ENCODE measurements at places on chromosomes 2 and 18. TPM values are rescaled to one million over a fixed set of nuclear protein-coding genes. Genes with fewer than 3 reads are reported as not detected.
A peak's percentile ranks its signal among the peaks of the same experiment; 100 is the strongest.

PAIP2B gene
- 7.4 TPM for polyA plus RNA-seq

MARCHF7 gene
- 165 TPM for polyA plus RNA-seq

MFSD6 gene
- polyA plus RNA-seq: 22.2 TPM

SLC11A1 gene
- 1.0 TPM for polyA plus RNA-seq

CRYGD gene
- polyA plus RNA-seq: not detected

CNTNAP5 gene
- not detected for polyA plus RNA-seq

DNA sequence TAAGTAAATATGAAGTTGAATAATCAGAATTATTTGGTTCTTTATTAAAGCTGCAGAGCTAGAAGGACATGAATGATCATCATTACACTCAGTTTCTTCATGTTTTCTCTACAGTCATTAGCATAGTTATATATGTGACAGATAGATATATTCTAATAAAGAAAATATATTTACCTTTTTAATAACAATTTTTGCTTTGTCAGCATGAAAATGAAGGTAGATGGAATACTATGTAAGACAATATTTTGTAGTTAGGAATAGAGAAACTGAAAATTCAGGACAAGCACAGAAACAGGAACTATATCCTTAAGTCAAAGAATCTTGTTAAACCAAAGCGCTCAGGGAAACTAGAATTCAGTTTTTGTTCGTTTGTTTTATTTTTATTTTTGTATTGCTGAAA, 649.9 kb upstream of the NRXN1 start:
- no peak for DNase-seq

DNA sequence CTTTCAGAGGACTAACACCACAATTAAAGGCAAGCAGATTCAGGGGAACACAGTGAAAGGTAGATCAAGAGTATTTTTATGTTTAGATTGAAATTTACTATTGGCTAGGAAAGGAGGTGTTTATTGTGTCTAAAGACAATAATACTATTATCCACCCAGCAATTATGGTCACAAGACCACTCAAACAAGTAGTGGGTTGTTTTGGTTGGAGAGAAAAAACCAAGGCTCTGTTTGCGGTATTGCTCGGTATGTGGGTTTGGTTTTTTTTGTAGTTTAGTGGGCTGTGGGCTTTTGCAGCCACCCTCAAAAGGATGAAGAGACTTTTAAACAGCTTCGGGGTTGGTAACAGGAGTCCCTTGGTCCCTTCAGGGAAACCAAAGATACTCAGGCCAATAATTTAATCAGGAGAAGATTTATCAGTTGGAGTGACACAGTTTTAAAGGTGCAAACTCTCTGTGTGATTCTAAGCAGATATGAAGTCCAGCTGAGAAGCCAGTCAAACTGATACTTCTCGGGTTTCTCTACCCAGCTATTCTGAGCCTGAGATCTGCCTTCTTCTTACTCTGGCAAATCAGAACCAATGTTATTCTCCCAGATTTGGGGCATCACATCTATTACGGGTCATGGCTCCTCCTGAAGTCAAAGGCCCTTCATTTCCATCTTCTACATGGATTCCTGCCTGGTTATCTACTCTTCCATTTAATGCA, 55.3 kb downstream of the DCC start:
- no peak for DNase-seq

- peak; percentile 54 for DNase-seq
These were observed 66.2 kb downstream of the CRACDL start for GRCh38 chr2:98869870-98870269.

- no peak for DNase-seq
These were observed 332.3 kb upstream of the HS6ST1 start for GRCh38 chr2:128651000-128651399.

DNA sequence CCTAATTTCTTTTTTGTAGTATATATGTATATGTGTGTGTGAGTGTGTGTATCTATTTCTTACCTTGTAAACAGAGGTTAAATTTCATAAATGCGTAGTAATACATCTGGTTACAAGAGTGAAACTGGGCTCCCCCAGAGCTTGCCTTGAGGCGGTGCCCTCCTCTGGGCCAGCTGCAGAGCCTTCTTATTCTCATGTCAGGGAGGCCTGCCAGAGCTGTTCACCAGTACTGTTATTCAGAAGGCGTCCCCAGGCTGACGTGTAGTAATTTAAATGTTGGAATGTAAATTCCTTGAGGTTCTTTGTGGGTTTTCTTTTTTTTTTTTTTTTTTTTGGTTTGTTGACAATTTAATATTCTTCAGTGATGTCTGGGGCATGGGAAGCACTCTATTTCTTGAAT, 11.2 kb downstream of the COPS8 start:
- DNase-seq: no peak

GRCh38 chr18:28820353-28820752, 643.4 kb upstream of the CDH2 start:
- no peak for DNase-seq

- DNase-seq: no peak
These were observed 263.5 kb downstream of the FHOD3 start for GRCh38 chr18:36561046-36561445.

All from right lung (tissue), 10 donors.